ENCODE measurements at places on chromosomes 2 and 18.
A peak's percentile ranks its signal among the peaks of the same experiment; 100 is the strongest.

GRCh38 chr2:147222506-147222905 is 622.3 kb upstream of the ACVR2A start:
- DNase-seq, result no peak

DNA sequence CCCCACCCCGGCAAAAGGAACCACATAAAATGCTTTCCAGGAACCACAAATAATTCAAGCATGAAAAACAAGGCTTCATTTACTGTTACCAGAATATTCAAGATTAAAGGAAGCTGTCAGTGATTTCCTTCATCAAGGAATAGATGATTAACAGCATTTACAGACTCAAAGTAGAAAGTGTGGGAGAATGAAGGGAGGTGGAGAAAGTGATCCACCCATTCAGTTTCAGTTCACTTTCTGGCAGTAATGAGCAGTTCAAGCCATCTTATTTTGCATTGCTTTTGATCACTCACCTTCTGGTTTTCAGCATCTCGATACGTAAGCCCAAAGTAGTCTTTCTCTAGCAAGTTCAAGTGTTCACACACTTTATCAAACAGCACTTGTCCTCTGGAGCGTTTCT is 99.0 kb downstream of the EPB41L3 start:
- no peak for DNase-seq

- DNase-seq, result no peak
Observed at GRCh38 chr2:69190743-69191404, 177.9 kb downstream of the ANTXR1 start.

- DNase-seq, result no peak
Observed at GRCh38 chr18:35609236-35609635, 27.7 kb downstream of the GALNT1 start.

DNA sequence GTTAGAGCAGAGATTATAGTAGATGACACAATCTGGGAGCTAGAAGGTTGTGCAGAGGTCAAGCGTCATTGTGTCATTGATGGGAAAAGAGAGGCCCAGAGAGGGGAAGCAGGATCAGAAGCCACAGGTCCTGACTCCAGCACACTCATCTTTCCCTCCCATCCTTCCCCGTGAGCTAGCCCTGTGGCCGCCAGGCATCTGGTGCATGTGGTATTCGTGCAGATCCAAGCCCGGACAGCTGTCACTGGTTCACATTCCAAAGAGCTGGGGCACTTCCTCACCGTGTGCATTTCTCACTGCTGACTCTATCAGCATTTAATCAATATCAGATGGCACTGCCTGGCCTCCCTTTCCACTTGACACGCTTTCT is 94.1 kb upstream of the THOC1 start:
- peak; percentile 79 for DNase-seq

DNA sequence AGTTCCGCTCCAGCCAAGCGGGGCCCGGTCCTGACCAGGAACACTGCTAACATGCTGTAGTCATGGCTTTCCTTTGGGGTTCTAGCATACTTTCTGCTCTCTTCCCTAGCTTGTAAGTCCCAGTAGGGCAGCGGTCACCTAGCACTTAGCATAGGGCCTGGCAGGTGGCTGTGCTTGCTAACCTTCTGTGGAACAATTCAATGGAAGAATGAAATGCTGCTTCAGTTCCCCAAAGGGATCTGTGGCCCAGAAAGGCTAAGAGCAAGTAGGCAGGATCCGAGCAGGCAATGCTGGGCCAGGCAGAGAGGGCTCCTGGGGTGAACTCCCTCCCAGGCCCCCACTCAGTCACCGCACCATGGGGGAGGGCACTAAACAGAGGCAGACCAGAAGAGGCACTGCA is 266.8 kb downstream of the CELF4 start:
- no peak for DNase-seq

DNA sequence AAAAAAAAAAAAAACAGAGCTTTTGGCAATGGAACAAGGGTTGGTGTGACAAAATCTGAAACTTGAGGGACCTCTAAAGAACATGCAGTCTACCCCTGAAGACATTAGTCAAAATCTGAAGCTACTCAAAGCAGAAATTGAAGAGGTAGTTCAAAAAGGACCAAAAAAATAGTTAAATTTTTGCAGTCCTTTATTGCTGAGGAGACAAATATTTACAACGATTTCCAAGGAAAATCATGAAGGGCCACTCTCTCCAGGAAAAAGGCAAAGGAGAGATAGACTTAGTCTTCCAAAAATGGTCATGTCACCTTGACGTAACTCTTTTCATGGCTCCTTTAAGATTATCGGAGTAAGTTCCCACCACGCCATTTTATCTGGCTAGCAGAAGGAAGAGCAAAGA is 452.0 kb downstream of the XIRP2 start:
- DNase-seq, result no peak

DNA sequence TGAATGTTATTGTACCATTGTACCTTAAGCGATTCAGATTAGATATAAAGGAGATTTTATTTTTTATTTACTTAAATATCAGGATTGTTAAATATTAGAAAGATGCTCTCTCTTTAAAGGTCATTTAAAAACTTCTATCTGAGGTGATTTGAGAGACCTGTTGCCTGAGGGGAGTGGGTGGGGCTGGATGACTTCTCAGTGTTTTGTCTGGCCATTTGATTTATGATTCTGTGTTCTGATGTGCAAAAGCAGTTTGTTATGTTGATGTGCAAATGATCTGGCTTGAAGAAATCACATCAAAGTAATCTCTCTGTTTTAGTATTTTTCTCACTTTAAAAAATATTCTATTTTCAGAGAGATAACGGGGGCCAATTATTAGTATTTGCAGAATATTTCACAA is 370.8 kb downstream of the NUP35 start:
- DNase-seq, result no peak

DNA sequence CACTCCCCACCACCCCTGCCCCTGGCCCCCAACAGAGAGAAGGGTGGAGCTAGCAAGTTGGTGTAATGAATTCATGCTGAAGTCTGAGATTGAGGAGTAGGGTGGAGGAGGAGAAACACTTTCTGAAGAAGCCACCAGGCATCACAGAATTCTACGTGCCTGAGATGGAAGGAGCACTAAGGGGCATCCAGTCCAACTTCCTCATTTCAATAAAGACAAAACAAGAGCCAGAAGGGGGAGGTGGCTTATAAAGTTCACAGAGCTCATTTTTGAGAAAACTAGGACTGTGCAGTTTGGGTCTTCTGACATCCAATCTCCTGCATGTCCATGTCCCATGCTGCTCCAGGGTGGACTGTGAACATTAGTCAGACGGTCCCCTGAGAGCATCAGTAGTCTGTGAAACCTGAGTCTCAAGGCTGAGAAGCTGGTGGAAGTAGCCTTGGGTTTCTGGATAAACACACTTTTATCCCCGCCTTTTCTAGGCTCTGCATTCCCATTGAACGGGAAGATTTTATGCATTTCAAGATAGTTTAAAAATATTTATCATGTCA is 77.7 kb downstream of the TRIM43 start:
- no peak for DNase-seq

GRCh38 chr18:55232506-55232905 is 273.2 kb upstream of the CCDC68 start:
- no peak for DNase-seq

DNA sequence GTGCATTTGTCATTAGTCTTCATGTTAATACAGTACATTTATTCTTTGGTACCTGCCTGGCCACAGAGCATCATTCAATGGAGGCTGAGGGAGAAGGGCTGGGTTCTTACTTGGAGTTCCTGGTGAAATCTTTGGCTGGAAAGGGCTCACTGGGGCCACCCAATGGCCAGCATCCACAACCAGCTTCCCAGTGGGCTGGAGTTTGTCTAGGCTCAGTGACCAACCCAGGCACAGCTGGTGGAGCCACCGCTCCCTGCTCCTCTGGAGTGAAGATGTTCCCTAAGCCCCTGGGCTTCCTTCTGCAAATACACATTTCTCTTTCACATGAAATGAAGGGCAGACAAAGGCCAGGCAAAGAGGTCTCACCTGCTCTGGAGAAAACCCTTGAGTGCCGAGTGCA is 34.4 kb downstream of the EHD3 start:
- no peak for DNase-seq

GRCh38 chr2:216872040-216872439 is 12.2 kb upstream of the TNP1 start:
- DNase-seq, result no peak

- no peak for DNase-seq
Observed at GRCh38 chr2:3703757-3704355, 481 bp downstream of the DCDC2C start.

DNA sequence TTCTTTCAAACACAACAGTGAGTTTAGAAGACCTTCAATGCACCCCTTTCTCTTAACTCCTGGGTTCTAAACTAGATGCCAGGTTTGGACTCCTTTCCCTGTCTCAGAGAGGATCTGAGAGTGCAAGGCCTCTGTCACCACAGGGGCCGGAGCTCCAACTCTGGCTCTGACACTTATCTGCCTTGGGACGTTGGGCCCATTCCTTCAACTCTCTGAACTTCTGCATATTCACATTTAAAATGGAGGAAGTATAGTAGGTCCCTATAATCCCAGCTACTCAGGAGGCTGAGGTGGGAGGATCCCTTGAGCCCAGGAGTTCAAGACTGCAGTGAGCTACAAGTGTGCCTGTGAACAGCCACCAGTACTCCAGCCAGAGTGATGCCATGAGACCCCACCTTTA is 44.1 kb upstream of the ZFP36L2 start:
- no peak for DNase-seq

DNA sequence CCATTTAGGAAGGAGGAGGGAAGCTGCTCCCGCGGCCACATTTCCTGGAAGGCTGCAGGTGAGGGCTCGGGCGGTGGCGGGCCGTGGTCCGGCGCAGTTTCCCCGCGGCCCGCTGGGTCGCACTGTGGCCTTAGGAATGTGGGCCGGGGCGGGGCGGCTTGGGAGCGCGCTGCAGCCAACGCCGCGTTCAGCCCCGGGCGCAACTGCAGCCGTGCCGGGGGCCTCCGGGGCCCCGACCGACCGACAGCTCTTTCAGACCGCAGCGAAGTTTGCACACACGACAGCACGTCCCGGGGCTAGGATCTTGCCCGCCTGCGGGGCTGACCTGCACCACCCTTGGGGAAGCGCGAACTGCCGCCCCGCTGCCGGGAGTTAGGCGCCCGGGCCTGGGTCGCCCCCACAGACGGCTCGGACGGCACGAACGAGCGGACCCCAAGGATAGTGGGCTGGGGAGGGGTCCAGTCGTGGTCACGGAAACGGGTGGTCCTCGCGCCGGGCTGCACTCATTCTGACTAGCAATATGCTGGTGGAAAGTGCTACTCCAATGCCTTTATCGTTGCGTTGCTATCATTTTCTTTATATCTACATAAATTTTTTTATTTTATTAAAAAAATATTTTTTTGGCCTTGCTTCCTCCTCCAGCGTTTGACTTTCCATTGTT is 69.9 kb upstream of the DLX2 start:
- DNase-seq, result peak; percentile 8

- DNase-seq, result no peak
Observed at GRCh38 chr2:36453652-36454051, 98.1 kb downstream of the CRIM1 start.

DNA sequence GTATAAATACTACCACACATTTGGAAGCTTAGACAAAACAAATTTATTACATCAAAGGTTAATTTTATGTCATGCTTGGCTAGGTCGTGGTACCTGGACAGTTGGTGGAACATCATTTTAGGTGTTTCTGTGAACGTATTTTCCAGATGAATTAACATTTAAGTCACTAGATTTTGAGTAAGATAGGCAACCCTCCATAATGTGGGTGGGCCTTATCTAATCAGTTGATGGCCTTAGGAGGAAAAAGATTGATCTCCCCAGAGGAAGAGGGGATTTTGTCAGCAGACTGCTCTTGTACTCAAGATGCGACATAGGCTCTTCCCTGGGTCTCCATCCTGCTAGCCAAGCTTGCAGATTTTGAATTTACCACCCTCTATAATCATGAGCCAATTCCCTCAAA is 85.0 kb downstream of the RPRM start:
- DNase-seq, result no peak

DNA sequence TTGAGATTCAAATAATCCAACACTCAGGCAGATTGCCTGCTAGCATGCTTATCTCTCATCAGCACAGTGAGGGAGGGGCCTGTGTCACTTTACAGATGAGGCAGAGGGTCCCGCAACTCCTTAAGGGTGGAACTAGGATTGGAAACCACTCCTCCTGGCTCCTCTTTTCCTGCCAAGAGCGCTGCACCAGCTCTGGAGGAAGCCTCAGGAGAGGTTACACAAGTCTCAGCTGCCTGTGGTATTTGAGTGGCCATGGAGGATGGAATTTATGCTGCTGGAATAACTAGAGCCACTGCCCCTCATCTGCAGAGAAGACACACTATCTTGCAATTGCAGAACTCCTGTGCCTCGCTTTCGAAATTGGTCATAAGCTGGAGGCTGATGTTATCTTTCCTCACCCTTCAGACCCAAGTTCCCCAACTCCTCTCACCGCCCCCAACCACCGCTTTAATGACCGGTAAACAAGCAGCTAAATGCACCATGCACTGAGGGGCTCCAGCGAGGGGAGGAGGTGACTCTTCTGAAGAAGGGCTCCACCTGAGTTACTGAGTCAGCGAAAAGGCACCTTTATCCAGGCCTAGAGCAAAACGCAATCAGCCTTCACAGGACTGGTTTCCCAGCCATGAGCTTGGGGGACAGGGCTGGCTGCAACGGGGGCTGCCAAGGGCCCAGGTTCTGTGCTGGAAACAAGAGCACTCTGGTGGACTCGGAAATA is 245.8 kb downstream of the SOX11 start:
- no peak for DNase-seq

DNA sequence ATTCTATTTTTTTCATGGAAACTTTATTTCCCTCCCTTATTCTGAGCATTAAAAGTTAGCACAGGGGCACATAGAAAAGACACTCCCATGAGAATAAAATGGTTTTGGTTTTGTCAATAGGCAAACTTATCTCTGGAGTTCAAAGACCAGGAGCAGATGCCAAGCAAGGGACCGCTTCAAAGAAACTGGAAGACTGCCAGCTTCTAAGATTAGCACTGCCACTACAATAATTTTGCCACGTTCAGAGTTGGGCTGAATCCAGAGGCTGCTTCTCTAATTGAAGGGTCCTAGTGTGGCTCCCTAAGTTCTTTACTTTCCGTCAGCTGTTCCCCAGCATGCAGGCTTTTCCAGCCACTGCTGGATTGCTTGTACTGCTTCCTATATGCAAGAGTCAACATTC is 681.0 kb upstream of the GCFC2 start:
- no peak for DNase-seq

DNA sequence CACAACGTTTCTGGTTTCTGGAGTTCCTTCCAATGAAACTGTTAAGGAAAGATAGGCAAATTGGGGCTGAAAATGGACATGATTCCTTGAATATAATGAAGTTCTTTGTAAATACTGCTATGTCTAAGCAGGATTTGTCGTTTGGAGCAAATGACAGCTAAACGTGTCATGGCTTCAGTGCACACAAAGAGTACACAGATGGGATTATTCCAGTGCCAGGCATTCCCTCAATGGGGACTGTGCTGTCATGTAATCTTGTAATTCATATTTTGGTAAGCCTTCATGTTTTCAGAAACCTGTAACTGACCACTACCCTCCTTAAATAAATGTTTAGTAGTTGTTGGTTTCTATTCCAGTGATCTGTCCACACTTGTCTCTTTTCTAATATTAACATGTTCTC is 404.7 kb upstream of the CDH7 start:
- no peak for DNase-seq
